ENCODE measurements at places on chromosomes 7 and 10.

DNA sequence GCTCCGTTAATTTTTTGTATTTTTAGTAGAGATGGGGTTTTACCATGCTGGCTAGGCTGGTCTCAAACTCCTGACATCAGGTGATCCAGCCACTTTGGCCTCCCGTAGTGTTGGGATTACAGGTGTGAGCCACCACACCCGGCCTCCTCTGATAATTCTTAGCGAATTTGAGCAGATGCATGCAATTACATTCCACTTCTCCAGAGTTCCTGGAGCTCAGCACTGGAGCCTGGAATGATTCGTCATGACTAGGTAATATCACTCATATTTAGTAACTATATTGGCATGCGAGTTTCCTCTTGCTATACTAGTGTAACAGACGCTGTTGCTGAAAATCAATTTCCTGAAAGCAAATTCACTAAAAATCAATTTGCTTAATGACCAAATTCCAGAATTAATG lies 86.8 kb downstream of the MKX start:
- no peak for DNase-seq

DNA sequence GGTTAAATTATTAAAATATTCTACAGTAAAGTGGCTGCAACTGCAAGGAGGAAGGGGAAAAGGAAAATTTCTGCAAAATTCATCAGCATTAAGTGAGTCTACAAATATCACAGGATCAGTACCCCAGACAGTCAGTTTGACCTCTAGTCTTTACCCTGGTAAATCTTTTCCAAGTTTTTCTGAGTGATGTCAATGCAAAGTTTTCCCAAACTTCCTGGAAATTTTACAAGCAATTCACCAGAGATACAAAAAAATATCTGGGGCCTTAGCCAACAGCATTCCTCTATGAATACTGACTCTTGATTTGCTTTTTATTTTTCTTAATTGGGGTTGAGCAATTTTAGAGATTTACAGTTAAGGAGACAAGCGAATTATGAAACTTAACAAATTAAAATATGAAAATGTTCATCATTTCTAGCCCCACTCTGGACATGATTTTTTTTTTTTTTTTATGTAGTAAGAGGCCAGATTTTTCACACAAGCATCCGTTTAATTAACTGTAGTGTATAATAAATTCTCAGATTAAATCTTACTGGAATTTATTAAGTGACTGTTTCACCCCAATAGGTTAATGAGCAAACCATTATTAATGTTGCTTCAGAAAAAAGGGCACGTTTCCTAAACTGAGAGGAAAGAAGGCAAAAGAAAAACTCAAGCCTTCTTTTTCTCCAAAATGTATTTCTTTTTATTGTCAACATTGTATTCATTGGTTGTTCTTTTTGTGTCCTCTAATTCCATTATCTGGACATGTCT lies 539.5 kb upstream of the FZD8 start:
- DNase-seq, result no peak

GRCh38 chr7:73823873-73824592 lies 6.8 kb upstream of the CLDN4 start:
- DNase-seq, result no peak

DNA sequence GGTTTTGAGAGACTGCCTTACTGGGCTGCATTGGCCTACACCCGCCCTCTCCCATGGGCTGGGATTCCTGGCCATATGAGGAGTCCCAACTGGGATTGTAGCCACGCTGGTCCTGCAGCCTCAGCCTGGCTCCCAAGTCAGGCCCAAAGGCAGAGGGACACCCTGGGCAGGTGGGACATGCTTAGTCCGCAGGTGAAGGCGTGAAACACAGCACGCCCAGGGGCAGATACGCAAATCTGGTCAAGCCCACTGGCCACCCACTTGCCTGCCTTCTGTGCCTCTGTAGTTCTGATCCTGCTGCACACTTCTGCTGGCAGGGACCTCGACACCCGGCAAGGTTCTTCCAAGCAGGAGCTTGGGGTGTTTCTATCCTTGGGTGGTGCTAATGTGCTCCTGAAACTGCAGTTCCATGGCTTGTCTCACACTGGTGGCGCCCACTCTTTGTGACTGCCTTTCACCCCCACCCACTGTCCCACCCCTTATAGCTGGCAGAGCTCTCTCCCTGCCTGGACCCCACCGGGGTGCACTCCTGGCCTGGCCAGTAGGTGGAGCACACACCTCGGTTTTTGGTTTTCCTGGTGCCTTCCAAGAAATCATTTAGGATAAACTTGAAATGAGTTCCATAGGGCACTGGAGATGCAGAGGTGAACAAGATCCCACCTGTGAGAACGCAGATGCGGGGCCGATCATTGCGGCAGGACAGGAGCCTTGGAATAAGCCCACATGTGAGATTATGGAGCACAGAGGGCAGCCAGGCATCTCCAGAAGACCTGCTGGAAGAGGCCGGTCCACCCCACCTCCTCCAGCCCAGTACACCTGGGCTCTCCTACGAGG lies 47.9 kb downstream of the MKI67 start:
- no peak for DNase-seq

- DNase-seq, result no peak
These were observed 25.6 kb downstream of the CDC123 start for GRCh38 chr10:12221323-12222298.

GRCh38 chr10:34957531-34957930 lies 132.6 kb downstream of the CUL2 start:
- DNase-seq, result no peak

GRCh38 chr7:28316489-28316888 lies 95.8 kb upstream of the CREB5 start:
- DNase-seq, result no peak
